ENCODE measurements at places on chromosomes 3 and 15. TPM values are rescaled to one million over a fixed set of nuclear protein-coding genes. Genes with fewer than 3 reads are reported as not detected.
A peak's percentile ranks its signal among the peaks of the same experiment; 100 is the strongest.

DNA sequence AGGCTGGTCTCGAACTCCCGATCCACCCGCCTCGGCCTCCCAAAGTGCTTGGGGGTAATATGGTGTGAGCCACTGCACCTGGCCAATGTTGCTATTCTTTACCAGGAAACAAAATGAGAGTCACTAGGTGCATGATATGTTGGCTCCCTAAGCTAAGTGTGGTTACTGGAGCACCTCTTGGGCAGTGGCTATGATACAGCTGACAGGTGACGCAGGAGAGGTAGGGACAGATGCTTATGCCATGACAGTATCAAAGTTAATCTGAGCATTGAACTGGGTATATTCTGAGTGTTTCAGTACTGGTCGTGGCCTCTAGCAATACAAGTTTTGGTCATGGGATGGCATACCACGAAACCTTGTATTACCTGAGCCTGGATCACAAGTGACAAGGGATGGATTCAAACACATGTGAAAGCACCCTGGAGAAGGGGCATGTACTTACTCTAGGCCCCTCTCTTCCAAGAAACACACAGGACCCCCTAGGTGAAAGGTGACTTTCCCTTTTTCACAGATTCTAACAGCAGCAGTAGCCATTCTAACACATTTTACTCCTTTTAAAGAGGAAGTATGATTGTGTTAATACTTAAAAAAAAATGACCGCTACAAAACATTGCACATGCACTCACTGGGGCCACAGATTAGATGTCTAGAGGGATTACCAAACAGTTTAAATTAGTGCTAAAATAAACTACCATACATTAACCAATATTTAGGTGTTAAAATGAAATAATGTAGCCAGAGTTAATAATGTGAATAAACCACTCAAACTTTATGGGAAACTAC is 467.3 kb downstream of the SHQ1 start:
- DNase-seq = no peak

GRCh38 chr3:120450600-120451271 is at the start of gene FSTL1:
Gene FSTL1, minus strand, starts transcription at chr3:120450992. Its CDS starts 246 bp downstream, at chr3:120450746.
- DNase-seq = peak; percentile 17

DNA sequence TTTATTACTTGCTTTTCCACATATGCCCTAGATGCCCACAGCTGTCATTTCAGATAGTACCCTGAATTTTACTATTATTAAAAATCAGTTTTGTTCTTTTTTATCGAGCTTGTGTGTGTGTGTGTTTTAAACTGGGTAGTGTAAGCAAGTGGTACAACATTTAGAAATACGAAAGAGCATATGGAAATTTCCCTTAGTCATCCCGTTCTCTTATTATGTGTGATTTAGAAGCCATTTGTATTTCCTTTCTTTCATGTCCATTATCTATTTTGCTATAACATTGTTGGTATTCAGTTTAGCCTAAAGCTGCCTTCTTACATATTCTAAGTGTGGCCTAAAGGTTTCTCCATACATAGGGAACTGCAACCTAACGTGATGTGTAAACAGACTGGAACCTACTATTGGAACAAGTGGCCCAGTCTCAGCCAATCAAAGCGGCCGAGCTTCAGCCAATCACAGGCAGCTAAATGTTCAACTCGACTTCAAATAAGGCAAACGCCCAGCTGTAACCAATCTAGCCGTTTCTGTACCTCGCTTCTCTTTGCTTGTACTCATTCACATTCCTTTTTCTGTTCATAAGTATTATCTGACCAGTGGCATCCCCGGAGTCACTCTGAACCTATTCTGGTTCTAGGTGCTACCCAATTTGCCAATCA is 14.7 kb upstream of the SYN2 start:
- no peak for DNase-seq

- DNase-seq = peak; percentile 90
Measured at GRCh38 chr15:90231028-90232017, 2.4 kb downstream of the CIB1 start.

DNA sequence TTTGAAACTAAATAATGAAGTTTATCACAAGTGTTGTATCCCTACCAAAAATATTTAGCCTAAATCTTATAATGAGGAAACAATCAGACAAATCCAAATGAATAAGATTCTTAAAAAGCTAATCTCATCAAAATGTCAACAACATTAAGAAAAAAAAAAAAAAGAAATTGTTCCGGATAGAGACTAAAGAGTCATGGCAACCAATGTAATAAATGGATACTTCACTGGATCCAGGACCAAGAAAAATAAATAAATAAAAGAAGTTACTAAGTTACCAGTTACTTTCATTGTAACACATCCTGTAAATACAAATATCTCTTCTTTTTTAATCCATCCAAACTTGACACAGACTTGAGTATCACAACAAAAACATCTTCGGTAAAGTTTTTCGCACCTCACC is 607 bp downstream of the MRPL47 start:
- DNase-seq = no peak

GRCh38 chr3:28206479-28206878 is 34.9 kb upstream of the CMC1 start:
- no peak for DNase-seq

- DNase-seq = no peak
Measured at GRCh38 chr3:177209509-177209908, 12.2 kb upstream of the TBL1XR1 start.

DNA sequence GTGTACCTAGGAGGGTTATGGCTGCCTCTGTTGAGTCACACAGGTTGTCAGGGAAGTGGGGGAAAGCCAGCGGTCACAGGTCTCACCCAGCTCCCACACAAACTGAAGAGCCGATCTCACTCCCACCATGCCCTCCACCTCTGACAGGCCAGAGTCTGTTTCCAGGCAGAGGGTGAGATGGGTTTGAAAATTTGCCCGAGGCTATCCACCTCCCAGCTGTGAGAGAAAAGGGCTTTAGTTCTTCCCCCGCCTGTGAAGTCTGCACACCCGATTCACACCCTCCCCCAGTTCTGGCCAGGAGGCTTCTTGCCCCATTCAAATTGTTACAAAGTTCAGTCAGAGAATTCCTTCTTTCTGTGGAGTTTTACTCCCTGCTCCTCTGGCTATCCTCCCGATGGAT is 446.9 kb downstream of the EDEM1 start:
- DNase-seq = no peak

DNA sequence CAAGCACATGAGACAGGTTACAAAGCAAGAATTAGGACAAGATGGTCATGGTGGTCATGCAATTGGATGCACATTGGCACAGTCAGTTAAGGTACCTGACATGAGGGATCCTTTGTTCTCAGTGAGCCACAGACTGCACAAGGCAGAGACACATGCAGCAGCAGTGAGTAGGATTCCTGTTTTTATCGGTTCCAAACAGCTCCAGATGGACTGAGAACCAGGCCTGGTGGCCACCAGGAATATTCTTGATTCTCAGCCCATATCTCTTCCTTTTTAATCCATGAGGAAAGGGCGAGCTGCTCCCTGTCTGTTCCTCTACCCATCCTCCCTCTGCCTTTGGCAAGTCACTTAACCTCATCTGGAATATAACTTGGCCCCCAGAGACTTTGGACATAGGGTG is 410.8 kb downstream of the GAP43 start:
- no peak for DNase-seq

DNA sequence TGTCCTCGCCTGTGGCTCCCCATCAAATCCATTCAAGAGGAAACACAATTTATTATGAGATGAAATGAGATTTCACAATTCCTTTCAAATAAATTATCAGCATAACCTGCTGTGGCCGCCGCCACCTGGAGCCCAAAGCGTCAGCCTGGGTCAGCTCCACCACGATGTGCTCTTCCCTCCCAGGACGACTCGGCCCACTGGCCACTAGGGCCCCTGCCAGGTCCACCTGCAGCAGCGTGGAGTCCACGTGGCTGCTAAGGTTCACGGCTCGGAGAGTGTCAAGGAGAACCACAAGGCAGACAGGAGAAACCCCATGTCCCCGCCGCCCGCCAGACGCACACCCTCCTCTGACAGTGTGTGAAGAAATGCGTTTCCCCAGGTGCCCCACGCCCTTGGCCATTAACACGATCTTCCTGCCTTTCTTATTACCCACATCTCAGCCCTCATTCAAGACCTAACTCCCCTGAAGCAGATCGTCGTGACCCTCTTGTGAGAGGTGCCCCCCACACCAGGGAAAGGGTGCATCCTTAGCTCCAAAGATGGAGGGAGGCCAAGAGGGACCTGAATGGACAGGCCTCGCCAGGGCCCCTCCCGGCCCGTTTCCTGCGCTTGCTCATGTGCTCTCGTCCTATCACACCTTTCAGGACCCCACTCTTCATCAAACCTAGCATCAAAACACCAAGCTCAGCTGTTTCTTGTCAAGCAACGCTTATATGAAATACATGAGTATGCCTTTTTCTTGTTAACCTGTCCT is 80.6 kb downstream of the OCA2 start:
- no peak for DNase-seq

- DNase-seq = no peak
Measured at GRCh38 chr3:52108302-52109232, 45.7 kb downstream of the POC1A start.

DNA sequence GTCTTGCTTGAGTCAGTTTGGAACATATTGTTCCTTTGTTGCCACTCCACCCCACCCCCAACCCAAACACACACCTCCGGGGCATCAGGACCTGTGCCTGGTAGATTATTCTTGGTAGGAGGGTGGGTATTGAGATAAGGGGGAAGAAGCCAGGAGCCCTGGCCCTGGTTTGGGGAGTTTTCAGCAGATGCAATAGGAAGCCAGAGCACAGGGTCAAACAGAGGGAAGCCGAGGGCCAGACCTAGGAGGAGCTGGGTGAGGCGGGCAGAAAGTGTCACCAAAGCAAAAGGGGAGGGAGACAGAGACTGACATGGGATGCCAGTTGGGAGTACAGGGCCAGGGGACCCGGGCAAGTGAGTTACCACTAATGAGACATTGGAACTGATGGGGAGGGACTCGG is 163.1 kb downstream of the RPLP1 start:
- no peak for DNase-seq

DNA sequence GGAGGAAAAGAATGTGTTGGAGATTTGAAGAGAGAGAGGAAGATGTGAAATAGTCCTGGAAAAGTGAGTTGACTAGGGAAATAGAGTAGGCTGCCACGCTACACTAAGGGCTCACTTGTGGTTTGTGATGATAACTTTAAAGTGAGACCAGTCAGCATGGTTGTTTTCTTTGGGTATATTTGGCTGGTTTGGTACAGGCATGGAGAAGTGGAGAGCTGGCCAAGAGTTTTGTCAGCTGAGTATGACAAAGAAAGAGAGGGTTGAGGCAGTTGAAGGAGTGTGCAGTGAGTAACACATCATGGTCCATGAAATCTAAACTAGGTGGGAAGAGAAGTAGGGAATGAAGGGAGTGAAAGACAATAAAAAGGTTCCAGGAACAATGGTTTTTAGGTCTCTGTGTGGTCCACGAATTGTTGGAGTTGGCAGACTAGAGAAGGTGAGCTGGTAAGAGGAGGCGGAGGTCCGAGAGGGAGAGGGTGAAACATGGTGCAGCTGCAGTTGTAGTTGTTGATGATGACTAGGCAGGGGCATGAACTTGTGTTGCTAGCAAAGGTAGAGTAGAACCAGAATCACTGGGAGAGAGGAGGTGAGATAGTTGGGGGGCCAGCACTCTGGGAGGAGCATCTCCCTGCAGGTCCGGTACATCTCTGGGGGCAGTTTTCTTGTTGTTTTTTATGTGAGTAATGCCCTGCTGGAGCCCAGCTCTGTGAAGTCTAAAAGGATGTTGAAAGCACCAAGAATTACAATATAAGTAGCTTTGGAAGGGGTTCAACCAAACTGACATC is 21.0 kb downstream of the ZNF80 start:
- no peak for DNase-seq

DNA sequence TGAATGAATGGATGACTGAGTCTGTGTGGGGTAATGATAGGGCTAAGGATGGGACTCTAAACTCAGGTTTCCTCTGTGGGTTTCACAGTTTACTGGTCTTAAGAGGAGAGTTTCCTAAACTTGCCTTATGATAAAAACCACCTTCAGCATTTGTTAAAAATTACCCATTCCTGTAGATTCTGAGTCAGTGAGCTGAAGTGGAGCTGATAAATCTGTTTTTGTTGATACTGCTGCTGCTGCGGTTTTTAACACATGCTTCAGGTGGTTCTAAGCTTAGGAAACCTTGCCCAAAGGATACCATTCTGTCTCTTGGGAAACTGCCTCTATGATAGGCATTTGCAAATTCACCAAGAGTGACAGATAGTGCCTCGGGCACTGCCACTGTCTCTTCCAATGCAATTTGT is 52.6 kb downstream of the MECOM start:
- no peak for DNase-seq

GRCh38 chr15:68739390-68740080 is 81.2 kb downstream of the ANP32A start:
- DNase-seq = no peak

DNA sequence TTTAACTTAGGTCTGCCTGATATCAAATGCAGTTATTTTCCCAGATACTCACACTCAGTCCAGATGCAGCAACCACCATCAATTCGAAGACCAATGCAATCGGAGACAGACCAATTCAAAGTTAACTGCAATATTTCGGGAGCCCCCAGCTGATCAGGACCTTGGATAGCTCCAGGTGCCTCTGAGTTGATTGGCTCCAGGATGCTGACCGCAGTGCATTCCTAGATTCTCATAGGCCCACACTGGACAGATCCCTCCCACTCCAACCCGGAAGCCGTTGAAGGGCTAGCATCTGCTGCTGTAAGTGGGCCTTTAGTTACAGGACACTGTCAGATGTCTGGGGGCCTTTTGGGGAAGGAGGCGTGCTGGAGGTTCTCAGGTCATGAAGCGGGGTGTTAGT is 89.5 kb upstream of the ATP2B2 start:
- peak; percentile 20 for DNase-seq

GRCh38 chr3:128113817-128114794 is 9.5 kb downstream of the RUVBL1 start:
- DNase-seq = no peak

- no peak for DNase-seq
Measured at GRCh38 chr3:130529486-130530215, 12.7 kb downstream of the COL6A6 start.

SCN11A gene
- 0.47 TPM for total RNA-seq

ZNF774 gene
- 1.5 TPM for total RNA-seq

CFAP91 gene
- 0.25 TPM for total RNA-seq

LIPC gene
- total RNA-seq = 4.4 TPM

SERPINI2 gene
- total RNA-seq = not detected

MYRIP gene
- not detected for total RNA-seq

CMTM7 gene
- 48.8 TPM for total RNA-seq

SNAP23 gene
- 80.4 TPM for total RNA-seq

ICE2 gene
- total RNA-seq = 70.4 TPM

SOX14 gene
- not detected for total RNA-seq
